ENCODE measurements at places on chromosomes 1 and 21.

GRCh38 chr1:152034324-152034653 lies 2.5 kb downstream of the S100A11 start:
- DNase-seq: no peak

DNA sequence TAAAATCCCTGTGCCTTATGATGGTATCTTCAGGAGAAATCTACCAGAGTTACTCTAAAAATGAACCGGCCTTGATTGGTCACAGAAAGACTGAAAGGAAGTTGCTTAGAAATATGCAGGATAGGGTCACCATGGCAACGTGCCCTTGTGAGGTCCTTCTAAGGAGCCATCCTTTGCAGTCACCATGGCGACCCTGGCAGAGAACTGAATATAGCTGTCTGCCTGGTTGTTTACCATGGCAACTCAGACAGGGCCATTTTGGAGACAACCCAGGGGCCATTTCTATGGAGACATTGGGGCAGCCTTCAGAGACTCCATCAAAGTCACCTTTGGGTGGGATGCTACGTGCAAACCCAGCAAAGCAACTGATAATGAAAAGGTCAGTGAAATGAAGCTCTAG lies 43.0 kb downstream of the SNX7 start:
- DNase-seq: no peak

DNA sequence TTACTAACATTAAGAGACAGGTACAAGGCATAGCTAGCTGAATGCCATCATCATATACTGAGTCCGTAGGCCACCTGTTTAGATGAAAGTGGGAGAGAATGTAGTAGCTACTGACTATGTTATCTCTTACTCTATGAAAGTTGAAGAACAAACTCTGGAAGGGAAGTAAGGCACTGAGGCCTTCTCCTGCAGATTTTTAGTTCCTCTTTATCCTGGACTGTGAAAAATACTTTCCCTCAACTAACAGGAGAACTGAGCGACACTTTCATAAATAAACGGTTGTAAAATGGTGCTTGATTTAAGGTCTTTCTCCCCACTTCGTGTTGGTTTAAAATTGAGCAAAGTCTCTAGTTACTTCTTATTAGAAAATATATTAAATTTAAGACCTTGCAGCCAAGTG lies 101.9 kb downstream of the FNBP1L start:
- DNase-seq: no peak

- DNase-seq: no peak
These were observed 102.7 kb downstream of the ZNF281 start for GRCh38 chr1:200306944-200307754.

GRCh38 chr21:44303490-44303981 lies 3.7 kb downstream of the PFKL start:
- DNase-seq: no peak

GRCh38 chr1:194445244-194445643 lies 1258.8 kb upstream of the B3GALT2 start:
- no peak for DNase-seq

- DNase-seq: no peak
These were observed at the start of gene DNAJB4 for GRCh38 chr1:78004719-78005447. Gene DNAJB4, plus strand, starts transcription at chr1:78004939. Its CDS starts 172 bp downstream, at chr1:78005111.

GRCh38 chr1:43227143-43227764 lies 42.5 kb upstream of the TMEM125 start:
- peak; percentile 75 for DNase-seq

- no peak for DNase-seq
These were observed 50.3 kb downstream of the GRIK3 start for GRCh38 chr1:36984026-36984425.

DNA sequence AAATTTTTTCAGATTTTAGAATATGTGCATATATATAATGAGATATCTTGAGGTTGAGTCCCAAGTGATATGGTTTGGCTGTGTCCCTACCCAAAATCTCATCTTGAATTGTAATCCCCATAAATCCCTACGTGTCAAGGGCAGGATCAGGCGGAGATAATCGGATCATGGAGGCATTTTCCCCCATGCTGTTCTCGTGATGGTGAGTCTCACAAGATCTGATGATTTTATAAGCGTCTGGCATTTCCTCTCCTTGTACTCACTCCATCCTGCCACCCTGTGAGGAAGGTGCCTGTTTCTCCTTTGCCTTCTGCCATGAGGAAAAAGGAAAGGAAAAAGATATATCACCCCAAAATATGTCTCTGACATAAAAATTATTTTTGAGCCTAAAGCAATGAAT lies 64.6 kb downstream of the TOR3A start:
- no peak for DNase-seq

GRCh38 chr1:45804669-45804969 lies 1.2 kb downstream of the MAST2 start:
- DNase-seq: no peak

GRCh38 chr1:44543064-44543744 lies 131.1 kb downstream of the TMEM53 start:
- DNase-seq: no peak

DNA sequence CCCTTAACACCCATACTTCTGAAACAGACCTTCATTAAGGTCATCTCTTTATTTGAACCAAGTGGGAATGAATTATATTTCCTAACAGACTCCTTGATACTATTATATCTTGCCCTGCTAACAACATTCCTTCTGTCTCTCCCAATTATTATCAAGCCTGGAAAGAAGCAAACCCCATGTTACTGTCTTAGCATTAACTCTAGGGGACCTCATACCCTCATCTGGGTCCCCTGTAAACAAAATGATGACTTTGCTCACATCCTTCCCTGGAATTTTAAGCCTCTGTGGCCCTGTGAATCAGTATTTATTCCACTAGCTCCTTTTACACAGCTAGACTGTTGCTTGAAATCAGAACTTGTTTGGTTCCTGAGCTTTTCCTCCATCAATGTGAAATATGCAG lies 38.3 kb upstream of the BCL10 start:
- no peak for DNase-seq

DNA sequence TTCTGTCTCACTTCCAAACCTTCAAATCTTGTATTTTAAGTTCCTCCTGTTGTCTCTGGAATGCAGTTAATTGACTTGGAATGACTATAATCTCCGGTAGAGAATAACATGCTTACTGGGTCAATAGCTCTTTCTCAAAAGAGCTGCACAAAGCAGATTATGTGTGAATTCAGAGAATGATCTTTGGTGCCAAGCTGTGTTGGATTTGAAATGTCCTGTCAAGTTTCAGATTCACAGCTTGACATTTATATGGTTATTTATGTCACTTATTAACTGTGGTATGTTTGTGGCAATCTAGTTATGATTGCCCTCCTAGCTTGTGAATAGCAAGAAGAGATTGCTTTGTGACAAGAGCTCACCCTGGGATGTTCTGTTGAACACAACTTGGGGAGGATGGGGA lies 128.3 kb upstream of the KCNE2 start:
- DNase-seq: no peak

GRCh38 chr1:116008656-116009390 lies 32.5 kb downstream of the SLC22A15 start:
- no peak for DNase-seq

- DNase-seq: no peak
These were observed 699.2 kb downstream of the KCNT2 start for GRCh38 chr1:195909061-195909460.

- no peak for DNase-seq
These were observed 17.0 kb upstream of the CAPN8 start for GRCh38 chr1:223682502-223682901.

- DNase-seq: no peak
These were observed 555.8 kb downstream of the DPYD start for GRCh38 chr1:97365026-97365425.

DNA sequence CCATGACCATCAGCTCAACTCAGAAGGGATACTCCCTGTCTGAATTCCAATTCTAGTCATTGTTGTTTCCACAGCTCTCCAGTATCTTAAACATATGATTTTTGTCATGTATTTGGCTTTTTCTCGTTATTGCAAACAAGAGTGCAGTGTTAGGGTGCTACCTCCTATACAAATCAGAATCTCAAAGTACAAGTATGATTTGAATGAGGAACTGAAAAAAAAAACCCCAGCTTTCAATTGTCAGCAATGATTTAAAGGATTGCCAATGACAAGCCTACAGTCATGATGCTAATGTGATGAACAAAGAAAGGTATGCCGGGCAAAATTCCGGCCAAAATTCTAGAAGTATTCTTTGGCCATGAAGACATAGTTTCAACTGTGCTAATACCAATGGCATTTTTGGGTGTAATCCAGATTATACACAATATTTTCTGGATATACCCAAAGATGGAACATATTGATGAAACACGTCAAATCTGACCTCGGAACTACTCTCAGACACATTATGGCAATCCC lies 14.9 kb downstream of the TMEM35B start:
- DNase-seq: no peak

- DNase-seq: no peak
These were observed 210.3 kb downstream of the TPR start for GRCh38 chr1:186164773-186165172.

- no peak for DNase-seq
These were observed 575 bp downstream of the TRIM67 start for GRCh38 chr1:231162297-231162969.

GRCh38 chr1:204520834-204521709 lies 4.9 kb downstream of the MDM4 start:
- DNase-seq: no peak

GRCh38 chr1:97094247-97094972 lies 372.8 kb downstream of the PTBP2 start:
- no peak for DNase-seq

DNA sequence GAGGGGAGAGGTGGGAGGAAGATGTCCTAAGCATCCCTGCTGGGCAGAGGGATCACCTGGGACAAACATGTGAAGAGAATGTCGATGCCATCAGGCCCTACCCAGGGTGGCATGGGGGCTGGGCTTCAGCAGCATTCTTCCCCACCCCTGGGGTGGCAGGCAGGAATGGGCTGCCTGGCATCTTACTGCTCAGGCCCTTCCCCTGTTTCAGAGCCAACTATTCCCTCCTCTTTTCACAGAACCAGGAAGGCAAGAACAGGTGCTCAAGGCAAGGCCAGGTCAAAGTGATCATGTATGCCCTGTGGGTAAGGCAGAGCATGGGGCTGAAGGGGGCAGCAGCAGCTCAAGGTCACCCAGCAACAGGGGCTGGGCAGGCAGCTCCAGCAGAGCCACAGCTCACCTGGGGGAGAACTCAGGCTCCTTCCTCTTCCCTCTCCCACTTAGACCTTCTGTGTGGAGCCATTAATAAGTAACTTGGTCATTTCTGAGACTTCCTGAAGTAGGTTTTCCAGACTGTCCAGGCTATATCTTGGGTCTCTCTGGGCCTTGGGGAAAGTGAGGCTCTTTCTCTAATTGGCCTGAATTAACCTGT lies 56.4 kb downstream of the ELK4 start:
- DNase-seq: no peak

GRCh38 chr1:38990386-38990737 lies 714 bp upstream of the AKIRIN1 start:
- no peak for DNase-seq

DNA sequence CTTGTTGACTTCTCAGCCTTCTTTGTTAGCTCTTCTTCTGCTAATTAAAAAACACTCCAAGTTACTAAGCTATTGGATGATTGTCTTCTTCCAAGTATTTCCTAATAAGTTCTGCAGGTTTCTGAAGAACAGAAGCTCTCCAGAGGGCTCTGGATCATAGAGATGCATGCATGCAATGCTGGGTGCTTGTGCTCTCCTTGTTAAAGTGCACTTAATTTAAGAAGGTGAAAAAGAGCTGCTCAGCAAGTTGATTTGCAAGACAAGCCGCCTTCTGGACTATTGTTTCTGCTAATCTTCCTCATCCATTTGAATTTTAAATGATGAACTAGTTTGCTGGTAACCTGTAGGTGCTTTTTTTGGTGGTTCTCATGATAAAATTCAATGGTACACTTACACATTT lies 16.1 kb downstream of the RRP15 start:
- no peak for DNase-seq

GRCh38 chr1:202254454-202255252 lies 61.1 kb downstream of the LGR6 start:
- no peak for DNase-seq

DNA sequence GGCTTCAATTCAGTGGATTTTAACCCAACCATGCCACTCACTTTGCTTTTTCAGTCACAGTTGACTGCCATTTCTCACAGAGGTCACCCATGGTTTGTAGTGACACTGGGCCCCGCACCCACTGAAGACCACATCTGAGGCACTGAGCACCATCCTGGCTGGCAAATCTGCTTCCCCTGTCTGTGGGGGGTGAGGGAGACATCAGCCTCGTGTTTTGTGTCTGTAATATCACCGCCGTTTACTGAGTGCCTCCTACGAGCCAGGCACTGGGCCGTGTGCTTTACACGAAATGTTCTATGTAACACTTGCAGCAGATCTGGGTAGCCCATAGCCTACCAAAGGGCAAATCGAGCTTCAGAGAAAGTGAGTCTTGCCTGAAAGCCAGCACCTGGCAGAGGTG lies 161.8 kb downstream of the PGBD5 start:
- DNase-seq: no peak

GRCh38 chr1:204673909-204674649 lies 11.5 kb downstream of the LRRN2 start:
- no peak for DNase-seq

Measured in amygdala (tissue), 56 donors.